ENCODE measurements at places on chromosomes 4 and X.

- no peak for DNase-seq
Measured at GRCh38 chr4:23891064-23891421, 1.2 kb upstream of the PPARGC1A start.

DNA sequence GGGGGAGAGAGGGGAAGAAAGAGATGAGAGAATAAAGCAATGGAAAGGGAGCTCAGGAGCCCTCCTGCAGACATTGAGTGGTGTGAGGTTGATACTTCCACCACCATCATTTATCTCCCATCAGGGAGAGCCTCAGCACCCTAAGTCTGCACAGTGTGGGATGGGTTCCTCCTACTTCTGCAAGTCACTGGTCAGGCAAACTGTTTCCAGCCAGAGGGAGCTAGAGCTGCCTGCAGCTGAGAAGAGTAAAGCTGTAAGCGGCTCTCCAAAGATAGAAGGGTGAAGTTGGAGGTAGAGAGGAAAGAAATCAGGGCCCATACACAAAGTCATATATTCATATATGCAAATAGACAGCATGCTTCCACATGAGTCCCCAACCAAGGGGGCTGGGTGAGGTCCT is 21.9 kb upstream of the ZNF81 start:
- DNase-seq: no peak

DNA sequence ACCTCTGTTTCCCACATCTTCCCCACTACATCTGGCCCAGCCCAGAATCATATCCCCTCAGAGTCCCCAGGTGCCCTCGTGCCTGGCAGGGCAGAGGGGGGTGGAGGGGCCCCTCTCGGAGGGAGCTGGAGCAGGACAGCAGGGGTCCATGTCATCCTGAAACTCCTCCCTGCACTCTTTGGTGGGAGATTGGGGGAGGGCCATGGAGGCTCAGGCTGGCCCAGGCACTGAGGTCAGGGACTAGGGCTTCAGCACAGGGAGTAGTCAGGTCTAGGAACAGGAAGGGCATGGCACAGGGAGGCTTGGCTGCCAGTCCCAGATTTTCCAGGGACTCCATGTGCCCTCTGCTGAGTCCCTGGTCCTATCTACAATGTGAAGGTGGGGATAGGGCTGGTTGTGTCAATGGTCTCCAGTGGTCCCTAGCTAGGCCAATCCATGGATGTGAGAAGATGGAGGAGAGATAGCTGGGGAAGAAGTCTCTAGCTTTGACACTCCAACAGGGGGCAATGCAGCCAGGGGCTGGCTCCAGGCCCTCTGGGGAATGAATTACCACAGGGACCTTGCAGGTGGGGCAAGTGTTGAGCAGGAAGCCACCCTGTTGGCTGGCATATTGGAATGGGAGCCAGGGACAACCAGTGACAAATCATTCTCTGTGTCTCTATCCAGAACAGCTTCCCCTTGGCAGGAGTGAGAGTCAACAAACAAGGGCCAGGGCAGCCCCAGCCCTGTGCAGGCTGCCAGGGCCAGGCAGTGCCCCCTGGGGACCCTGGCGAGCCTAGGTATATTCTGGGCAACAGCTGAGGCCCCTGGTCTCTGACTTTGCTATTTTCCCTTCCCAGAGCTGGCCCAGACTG is 154.4 kb downstream of the EFNB1 start:
- no peak for DNase-seq

GRCh38 chr4:45350438-45350837 is 624.1 kb upstream of the GNPDA2 start:
- no peak for DNase-seq

- DNase-seq: peak; percentile 11
Measured at GRCh38 chrX:153469811-153470410, 465 bp downstream of the HAUS7 start.
